Heart left ventricle (tissue), 16 donors: ENCODE measurements at places on chromosomes 3 and 15. TPM values are rescaled to one million over a fixed set of nuclear protein-coding genes. Genes with fewer than 3 reads are reported as not detected.

The NUP210 gene
- polyA plus RNA-seq: 1.7 TPM

The AHSG gene
- not detected for polyA plus RNA-seq

The RASGRP1 gene
- polyA plus RNA-seq: 0.03 TPM

The STARD5 gene
- 3.7 TPM for polyA plus RNA-seq

The CHDH gene
- polyA plus RNA-seq: 1.6 TPM

The MB21D2 gene
- 3.0 TPM for polyA plus RNA-seq

The KCNMB3 gene
- polyA plus RNA-seq: 1.3 TPM

The ASB14 gene
- polyA plus RNA-seq: 3.6 TPM

The CCDC39 gene
- polyA plus RNA-seq: not detected

The VILL gene
- 3.4 TPM for polyA plus RNA-seq

The APBA2 gene
- polyA plus RNA-seq: 0.21 TPM

The CAMKV gene
- polyA plus RNA-seq: not detected

The CFAP91 gene
- polyA plus RNA-seq: 0.19 TPM

The TM4SF1 gene
- polyA plus RNA-seq: 117 TPM

The ZIC4 gene
- polyA plus RNA-seq: not detected

The COL6A5 gene
- not detected for polyA plus RNA-seq

The NPAP1 gene
- not detected for polyA plus RNA-seq

The HDAC11 gene
- polyA plus RNA-seq: 33.7 TPM

The ISL2 gene
- polyA plus RNA-seq: not detected

The CCR4 gene
- 0.01 TPM for polyA plus RNA-seq

The FBXW12 gene
- polyA plus RNA-seq: not detected

The PROK2 gene
- not detected for polyA plus RNA-seq

The GP9 gene
- polyA plus RNA-seq: not detected
